ENCODE measurements at places on chromosomes 3 and 15.

DNA sequence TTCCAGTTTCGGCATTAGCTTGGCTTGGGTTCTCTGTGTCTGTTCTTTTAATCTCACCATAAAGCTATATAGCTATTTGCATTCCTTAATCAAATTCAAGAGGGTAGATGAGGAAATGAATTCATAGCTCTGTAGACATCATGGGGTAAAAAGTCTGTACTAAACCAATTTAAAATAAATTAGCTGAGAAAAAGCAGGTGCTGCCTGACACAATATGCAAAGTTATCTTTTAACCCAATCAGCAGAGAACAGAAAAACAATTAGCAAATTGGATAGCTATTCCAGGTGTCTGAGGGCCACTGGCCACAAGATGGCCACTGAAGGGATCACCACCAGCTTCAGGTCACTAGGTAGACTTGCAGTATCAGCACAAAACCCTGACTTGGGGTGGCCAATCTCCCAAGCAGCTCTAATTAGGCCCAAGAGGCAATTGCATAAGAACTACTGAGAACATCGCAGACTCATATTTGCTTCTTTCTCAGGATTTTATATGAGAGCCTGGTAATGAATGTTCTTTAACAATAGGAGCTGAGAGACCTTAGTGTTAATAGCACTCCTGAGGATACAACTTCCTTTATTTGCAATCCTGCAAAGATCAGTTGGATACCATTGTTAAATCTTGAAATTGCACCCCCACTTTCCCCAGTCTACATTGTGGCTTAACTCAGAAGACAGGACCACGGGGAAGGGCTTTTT lies 494.3 kb downstream of the PDCD6IP start:
- no peak for DNase-seq

GRCh38 chr3:166367947-166368533 lies 530.8 kb upstream of the BCHE start:
- DNase-seq = no peak

GRCh38 chr15:66661432-66662096 lies 40.5 kb upstream of the SMAD6 start:
- DNase-seq = no peak

- no peak for DNase-seq
These were observed 31.4 kb upstream of the GK5 start for GRCh38 chr3:142256712-142257333.

GRCh38 chr15:70222606-70223005 lies 124.9 kb upstream of the TLE3 start:
- no peak for DNase-seq

- DNase-seq = peak; percentile 70
These were observed 31.6 kb downstream of the ZDHHC19 start for GRCh38 chr3:196179380-196180308.

GRCh38 chr3:68997887-68998286 lies 15.6 kb downstream of the EOGT start:
- DNase-seq = no peak

- no peak for DNase-seq
These were observed 34.8 kb upstream of the EOMES start for GRCh38 chr3:27756877-27757276.

DNA sequence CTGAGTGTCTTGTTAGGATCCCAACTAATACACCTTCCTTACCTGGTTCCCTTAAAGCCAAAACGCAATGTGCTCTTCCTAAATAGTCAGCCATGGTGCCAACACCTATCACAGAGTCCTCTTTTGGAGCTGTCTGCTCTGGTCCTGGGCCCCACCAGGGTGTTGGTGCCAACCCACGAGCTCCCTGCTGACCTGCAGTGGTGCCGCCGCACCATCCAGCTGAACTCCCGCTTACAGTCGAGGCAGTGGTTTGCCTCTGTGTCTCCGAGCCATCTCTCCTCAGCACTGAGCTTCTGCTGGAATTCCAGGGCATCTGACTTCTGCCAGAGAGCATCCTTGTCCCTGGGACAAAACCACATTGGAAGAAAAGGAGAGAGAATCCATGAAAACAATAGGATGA lies 15.9 kb downstream of the CXCR6 start:
- DNase-seq = no peak

GRCh38 chr3:44114142-44114541 lies 127.5 kb upstream of the TOPAZ1 start:
- peak; percentile 7 for DNase-seq

- DNase-seq = no peak
These were observed 107.5 kb downstream of the CHCHD6 start for GRCh38 chr3:126811530-126811929.

DNA sequence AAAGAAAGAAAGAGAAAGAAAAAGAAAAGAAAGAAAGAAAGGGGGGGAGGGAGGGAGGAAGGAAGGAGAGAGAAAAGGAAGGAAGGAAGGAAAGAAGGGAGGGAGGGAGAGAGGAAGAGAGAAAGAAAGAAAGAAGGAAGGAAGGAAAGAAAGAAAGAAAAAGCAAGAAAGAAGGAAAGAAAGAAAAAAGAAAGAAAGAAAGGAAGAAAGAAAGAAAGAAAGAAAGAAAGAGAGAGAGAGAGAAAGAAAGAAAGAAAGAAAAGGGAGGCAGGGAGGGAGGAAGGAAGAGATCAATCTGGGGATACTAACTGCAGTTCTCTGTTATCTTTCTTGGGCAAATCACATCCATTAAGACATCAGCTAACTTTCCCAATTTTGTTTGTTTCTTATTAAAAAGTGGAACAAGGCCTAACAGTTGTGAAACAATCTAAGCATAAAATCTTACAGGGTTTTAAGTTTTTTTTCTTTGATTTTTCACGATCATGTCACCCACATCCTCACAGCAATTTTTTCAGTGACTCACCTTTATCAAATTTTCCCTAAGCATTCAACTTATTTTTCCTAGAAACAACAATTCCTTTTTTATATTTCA lies 36.8 kb downstream of the TBC1D2B start:
- no peak for DNase-seq

DNA sequence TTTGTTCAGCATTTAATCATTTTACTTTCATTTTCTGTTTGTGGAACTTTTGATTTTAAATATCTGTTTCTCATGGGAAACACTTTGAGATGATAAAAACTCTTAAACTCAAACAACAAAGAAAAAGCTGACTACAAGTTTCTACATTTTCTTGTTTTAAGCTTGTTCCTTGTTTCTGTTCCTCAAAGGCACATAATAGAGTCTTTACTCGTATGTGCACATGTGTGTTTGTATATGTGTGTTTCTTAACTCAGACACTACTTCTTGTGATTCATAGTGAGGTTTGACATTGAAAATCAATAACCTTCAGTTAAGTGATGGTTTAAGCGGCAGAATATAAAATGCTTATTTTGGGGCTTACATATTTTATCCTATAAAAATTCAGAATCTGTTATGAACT lies 786.7 kb upstream of the EPHA6 start:
- DNase-seq = no peak

GRCh38 chr3:100158918-100159330 lies 44.6 kb upstream of the FILIP1L start:
- DNase-seq = no peak

DNA sequence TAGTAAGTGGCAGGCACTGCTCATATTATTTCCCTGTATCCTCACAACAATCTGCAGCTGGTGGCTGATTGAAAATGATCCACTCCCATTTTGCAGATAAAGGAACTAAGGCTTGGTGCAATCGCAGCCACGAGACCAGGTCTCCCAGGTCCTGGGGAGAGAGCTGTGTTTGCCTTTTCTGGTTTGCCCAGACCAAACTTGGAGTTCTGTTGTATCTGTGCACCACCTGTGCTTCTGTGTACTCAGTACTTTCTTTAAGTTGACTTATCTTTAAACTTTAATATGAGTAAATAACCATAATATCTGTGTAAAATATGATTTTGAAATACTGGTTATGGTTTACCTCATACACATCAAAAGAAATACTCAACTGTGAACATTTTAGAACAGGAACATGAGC lies 625.7 kb upstream of the CFAP20DC start:
- no peak for DNase-seq

GRCh38 chr3:157087780-157088600 lies 72.0 kb downstream of the CCNL1 start:
- DNase-seq = no peak

DNA sequence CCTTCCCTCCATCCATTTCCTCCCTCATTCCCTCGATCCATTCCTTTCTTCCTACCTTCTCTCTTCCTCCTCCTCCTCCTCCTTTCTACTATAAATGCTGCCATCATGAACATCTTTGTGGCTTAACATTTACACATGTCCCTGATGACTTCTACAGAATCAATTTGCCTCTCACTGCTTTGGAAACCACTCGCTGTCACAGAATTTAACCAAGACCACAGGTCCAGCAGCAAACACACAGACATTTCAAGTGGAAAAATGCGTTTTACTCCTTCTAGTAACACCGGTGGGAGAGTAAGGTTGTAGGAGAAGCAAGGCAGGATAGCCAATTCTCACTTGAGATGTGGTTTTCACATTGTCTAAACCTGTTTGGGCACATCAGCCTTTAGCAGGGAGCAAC lies 101.4 kb upstream of the LRIG1 start:
- DNase-seq = no peak

- DNase-seq = no peak
These were observed 903.7 kb downstream of the EPHA3 start for GRCh38 chr3:90011131-90011530.
